ENCODE measurements at places on chromosomes 5 and 9.

GRCh38 chr5:87421307-87421706 lies 8.6 kb upstream of the CCNH start:
- no peak for DNase-seq

DNA sequence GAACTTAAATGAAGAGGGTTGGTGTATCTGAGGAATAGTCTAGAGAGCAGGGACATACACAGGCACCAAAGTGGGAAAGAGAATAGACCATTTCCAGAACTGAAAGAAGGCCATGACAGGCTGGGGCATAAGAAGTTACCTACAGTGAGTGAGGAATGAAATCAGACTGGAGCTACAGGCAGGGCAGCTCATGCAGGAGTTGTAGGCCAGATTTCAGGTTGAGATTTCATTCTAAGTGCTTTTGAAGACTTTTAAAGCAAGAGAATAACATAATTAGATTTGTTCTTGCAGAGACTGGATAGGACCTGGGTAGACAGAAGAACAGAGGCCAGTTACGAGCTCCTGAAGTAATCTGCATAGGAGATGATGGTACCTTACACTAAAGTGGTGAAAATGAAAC lies 280.8 kb downstream of the KIAA0825 start:
- no peak for DNase-seq

- no peak for DNase-seq
These were observed 31.9 kb downstream of the ANKRD33B start for GRCh38 chr5:10595672-10596309.

GRCh38 chr5:143355710-143356109 lies 47.8 kb downstream of the NR3C1 start:
- DNase-seq: no peak

DNA sequence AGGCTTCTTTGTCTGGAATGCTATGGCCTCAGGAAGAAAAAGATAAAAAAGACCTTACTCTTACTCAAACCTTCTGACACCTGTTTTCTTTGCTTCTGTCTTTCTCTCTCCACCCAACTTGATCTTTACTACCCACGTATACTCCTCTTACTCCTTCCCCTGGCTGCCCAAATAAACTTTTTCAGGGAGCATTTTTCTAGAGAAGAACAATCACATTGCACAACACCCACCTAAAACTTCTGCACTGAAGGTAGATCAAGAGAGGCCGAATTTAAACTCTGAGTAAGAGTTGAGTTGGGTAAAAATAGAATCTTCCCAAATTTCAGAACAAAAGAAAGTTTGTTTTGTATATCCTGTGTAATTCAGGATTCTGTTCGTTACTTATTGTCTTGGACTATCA lies 3.9 kb downstream of the TEX48 start:
- no peak for DNase-seq

DNA sequence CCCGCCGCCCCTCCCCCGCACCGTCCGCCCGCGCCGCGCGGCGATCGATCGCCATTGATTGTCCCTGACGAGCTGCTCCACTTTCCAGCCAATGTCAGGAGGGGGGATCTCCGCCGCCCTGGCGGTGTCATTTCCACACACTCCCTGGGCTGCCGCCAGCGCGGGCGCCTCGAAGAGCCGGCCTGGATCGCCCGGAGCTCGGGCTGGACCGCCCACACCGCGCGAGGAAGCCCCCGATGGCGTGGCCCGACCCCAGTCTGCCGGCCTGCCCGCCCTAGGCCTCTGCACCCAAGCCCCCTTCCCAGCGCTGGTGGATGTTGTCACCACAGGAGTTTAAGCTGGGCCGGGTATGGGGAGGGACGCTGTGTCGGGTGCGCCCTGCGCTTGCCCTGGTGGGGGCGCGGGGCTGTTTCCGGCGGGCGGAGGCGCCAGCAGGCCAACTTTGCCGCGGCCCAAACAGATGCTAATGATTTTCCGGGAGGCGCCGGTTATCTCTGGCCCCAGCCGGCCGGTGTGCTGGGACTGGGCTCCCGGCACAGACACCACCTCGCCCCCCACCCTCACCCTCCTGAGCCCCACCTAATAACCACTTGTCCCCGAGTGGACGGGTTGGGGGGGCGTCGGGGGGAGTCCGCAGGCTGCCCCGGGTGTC lies 10.6 kb upstream of the CXXC5 start:
- peak; percentile 66 for DNase-seq

GRCh38 chr9:113537229-113537810 lies 73.8 kb downstream of the RGS3 start:
- DNase-seq: no peak

- DNase-seq: no peak
These were observed 14.7 kb upstream of the CSF1R start for GRCh38 chr5:150101023-150101422.

GRCh38 chr5:86977190-86977589 lies 290.5 kb upstream of the RASA1 start:
- no peak for DNase-seq

DNA sequence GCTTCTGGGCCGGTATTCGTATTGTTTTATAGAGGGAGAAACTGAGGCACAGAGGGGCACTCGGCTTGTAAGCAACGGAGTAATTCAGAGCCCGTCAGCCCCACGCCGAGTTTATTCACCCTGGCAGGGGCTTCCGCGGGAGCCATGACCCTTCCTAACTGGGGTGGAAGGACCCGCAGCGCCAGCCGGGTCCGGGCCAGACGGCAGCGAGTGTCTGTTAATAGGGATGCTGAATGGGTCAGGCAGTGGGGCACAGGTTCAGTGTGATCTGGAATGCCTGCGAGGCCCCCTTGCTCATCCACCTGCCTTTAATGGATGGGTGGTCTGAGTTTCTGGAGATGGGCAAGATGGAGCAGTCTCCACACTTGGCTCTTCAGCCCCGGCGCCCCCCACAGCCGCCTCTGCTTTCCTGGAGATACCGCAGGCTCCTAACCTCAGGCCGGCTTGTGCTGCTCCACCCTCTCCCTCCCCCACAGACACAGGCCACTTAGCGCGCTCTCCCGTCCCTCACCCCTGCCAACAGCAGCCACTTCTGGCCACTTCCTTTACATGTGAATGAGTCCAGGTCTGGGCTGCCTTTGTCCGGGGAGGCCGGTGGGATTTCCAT lies 147.1 kb downstream of the ERCC6L2 start:
- DNase-seq: peak; percentile 62

DNA sequence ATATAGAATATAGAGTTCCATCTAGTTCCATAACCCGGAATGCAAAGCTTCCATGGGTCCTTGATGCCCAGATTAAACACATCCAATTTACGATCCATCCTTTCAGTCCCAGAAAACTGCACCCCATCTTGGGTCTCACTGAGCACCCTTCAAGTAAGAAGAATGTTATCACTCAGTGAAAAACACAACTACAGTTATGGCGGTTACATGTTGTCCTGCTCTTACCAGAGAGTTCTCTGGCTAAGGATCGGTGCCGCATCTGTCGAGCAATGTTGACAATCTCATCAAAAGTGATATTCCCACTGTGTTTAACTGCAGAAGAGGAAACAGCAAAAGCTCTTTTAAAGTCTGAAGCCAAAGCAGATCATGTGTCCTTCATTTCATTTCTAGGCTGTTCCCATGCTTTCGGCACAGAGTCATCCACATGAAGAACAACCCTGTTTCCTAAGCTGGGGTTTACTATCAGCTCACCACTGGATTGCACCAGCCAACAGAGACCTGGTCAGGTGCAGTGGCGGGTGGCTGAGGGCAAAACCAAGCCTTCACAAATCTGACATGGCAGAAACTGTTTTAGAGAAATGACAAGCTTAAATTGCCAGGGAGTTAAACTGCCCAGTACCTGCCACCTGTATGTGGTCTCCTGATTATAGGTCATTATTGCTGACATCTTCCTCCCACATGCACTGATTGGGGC lies 2.9 kb downstream of the RPL12 start:
- no peak for DNase-seq

DNA sequence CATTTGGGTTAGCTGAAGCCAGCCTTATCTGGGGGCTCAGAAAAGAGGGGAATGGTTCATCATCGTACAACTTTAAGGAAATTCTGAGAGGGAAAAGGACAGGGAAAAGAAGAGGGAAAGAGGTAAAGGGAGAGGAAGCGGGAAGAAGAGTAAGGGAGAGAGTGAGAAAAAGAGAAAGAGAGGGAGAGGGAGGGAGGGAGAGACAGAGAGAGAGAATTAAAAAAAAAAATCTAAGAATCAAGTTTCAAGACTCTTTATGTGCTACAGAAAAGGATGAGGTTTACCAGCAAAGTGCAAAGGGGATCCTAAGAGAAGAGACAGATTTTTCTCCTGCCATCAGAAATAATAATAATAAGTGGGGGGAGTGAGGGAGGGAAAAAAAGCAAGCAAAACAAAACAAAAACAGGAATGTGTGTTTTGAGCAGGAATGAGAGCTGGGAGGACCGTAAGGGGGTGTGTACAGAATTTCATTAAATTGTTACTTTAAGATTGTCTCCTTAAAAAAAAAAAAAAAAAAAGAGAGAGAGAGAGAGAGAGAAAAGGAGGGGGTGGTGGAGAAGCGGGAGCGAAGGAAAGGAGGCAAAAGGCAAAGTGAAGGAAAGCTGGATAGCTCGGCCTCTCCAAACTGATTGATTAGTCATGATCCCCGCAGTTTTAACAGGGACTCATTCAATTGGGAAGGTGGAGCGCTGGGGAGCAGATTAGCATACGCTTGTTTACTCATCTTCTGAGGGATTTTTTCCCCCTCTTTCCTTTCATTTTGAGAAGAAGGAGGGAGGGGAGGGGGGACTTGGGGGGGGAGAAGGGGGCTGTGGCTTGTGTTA lies 438 bp upstream of the PAPPA start:
- no peak for DNase-seq

- no peak for DNase-seq
These were observed 39.7 kb downstream of the CDC42SE2 start for GRCh38 chr5:131303537-131303936.

GRCh38 chr5:168023191-168023590 lies 268.3 kb upstream of the WWC1 start:
- peak; percentile 11 for DNase-seq

DNA sequence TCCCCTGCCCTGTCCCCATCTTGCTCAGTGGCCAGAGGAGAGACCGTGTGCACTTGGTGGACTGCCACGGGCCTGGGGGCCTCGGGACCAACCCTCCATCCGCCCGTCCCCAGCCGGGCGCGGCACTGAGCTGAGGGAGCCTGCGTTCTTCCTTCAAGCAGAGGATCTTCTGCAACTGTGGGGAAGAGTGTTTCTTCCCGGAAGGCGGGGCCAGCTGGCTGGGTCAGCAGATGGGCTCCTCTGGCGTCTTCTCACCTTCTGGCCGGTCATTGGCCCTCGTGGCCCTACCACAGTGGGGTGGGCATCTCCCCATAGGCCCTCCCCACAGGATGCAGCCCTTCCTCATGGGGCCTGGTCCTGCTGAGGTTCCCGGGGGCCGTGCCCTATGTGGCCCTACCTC lies 17.4 kb downstream of the RXRA start:
- DNase-seq: no peak

GRCh38 chr9:98709968-98710965 lies 1.5 kb upstream of the GABBR2 start:
- DNase-seq: no peak

All from NCI-H1092 (cell line).